GM18507 (cell line): ENCODE measurements at places on chromosomes 7 and 10.

DNA sequence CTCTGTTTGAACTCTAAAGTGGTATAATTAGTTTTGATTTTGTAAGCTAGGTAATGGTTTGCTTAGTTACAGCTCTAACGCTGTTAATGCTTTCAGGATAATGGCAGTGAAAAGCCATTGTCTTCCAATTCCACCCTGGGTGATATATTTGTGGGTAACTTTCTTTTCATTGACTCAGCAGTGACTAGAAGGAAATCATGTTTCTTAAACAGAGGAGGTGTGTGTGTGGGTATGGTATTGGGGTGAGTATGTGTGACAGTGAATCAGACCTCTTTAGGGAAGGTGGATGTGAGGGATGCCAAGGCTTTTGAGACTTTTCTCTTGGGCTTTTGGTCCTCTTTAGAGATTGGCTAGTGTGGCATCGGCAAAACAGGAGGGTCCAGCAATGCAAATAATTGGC, 13.6 kb downstream of the ENTPD7 start:
- no peak for DNase-seq

- no peak for DNase-seq
These were observed 6.5 kb downstream of the SAMD8 start for GRCh38 chr10:75117995-75118394.

GRCh38 chr7:148723846-148724245, 25.1 kb downstream of the CUL1 start:
- no peak for DNase-seq

- no peak for DNase-seq
These were observed 74.6 kb upstream of the STRIP2 start for GRCh38 chr7:129359638-129360037.

DNA sequence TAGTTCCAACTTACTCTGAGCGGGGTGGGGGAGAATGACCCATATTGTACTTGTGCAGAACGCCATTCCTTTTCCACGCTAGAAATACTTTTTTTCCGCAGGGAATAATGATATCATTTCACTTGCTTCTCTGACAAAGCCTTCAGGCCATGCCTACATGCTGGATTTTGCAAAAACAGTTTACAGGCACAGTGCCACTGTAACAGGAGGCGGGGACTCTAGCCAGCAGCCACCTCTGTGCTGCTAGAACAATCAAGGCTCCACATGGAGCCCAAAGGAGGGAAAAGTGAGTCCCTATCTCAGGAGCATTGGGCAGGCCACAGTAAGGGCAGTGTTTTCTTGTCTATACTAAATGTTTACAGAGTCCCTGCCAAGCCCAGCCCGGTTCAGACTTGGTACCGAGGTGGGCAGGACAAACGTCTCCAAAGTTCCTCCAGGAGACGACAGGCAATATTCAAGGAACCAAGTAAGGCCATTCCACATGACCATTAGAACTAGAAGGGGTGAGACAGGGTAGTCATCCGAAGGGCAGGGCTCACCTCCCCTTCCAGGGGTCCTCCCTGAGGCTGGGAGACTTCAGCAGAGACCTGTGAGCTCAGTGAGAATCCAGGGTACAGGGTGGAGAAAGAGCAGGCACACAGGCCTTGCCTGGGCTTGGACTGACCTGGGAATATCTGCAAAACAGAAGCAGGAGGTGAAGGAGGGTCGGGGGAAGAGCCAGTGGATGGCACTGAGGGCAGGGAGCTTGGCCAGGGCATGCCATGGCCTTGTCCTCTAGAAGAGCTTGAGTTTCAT, 90.9 kb upstream of the NPS start:
- no peak for DNase-seq

DNA sequence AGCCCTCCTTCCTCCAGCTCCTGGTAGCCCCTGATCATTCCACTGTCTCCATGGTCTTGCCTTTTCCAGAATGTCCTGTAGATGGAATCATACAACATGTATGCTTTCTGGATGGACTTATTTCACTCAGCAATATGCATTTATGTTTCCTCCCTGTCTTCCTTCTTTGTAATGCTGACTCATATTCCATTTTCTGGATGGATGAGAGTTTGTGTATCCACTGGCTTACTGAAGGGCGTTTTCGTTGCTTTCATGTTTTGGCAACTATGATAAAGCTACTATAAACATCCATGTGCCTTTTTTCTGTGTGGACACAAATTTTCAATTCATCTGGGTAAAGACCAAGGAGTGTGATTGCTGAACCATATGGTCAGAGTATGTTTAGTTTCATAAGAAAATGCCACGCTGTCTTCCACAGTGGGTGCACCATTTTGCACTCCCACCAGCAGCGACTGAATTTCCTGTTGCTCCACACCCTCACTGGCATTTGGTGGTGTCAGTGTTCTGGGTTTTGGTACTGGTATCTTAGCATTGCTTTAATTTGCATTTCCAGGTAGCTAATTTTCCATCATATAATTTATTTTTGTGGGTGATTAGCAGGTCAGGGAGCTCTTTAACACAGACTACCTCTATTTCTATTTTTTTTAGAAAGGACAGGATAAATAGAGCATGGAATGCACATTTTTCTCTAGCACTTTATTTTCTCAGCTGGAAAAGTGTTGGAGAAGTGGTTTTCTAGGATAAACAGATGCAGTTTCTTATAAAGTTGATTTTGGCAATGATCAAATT, 252.2 kb downstream of the WDR37 start:
- no peak for DNase-seq

GRCh38 chr7:43113622-43114457, 1.4 kb downstream of the HECW1 start:
- no peak for DNase-seq

DNA sequence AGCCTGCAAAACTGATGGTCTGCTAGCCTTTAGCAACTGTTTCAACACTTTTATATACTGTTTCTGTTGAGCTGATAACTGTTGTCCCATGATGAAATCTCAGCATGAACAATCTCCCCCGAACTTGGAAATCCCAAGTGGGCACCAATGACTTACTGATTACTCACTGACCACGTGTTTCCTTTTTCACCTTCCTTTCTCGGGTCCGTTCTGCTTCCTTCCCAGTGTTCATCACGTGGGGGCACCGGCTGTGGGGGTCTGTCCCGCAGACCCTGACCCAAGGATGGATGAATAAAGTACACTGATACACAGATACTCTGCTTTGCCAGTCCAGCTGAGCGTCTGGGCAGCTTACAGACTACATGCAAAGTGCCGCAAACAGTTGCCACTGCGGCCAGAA, 39.0 kb upstream of the RASGEF1A start:
- no peak for DNase-seq

- DNase-seq: no peak
These were observed 27.2 kb downstream of the INSIG1 start for GRCh38 chr7:155324918-155325235.

- no peak for DNase-seq
These were observed 342.5 kb downstream of the PTEN start for GRCh38 chr10:88205842-88206446.

GRCh38 chr10:67663449-67664087, 32.4 kb downstream of the CTNNA3 start:
- DNase-seq: no peak

DNA sequence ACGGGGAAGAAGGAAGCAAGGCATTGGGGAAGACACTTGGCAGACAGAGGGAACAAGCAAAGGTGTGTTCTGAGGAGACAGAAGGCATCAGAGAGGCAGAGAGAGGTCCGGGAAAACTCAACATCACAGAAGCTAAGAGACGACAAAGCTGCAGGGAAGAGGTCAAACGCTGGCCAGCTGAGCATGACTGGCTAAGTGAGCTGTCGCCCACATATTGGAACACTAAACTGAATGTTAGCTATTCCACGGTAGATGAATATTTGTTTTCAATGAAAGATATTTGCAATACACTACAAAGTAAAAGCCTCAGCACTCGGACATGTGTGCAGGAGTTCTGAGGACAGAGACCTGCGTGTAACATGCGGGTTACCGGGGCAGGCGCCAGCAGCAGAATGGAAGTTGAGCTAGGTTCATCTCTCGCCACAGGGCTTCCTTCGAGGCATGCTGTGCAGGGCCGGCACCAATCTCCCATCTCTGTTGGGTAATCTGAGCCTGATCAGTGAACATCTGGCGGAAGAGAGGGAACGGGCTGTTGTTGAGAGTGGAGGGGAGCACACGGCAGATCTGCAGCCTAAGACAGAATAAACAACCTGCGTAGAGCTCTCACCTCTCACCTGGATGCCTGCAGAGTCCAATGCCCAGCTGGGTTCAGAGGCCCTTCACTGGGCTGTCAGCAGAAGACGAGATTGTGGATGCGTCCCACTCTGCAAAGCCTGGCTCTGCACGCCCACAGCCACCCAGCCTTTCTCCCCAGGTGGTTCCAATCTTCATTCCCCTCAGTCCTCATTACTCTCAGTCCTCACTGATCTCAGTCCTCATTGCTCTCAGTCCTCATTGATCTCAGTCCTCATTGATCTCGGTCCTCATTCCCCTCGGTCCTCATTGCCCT, 35.9 kb downstream of the INSIG1 start:
- DNase-seq: no peak

- DNase-seq: no peak
These were observed 221.0 kb upstream of the KLF14 start for GRCh38 chr7:130954918-130955564.

DNA sequence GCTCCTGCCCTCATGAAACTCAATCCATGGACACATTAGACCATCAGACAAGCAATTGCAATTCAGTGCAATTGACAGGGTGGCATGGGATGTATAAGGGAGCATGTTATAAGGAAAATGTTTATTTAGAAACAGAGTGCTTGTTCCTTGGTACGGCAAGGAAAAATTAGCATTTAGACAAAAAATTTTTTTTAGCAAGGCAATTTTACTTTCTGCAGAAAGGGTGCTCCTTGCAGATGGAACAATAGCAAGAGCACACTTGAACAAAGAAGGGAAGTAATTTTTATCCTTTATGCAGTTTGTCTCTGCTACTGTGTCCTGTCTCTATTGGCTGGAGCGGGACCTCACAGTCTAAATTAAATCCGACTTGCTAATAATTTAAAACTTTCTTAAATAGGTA, 6.2 kb upstream of the BAG3 start:
- no peak for DNase-seq

DNA sequence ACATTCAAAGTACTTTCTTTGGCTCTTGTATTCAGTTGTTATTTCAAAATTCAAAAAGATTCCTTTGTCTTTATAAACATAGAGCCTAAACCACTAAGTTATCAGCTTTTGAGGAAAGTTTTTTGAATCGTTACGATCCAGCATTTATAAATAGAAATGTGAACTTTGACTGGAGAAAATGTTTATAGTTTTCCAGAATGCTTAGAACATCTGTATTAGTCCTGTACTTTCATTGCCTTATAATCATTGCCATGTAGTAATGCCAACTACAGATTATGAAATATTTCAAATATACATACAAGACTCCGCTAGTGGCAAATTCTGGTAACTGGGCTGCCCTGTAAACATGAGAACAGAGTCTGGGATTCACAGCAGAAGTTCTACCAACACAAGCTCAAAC, 191.3 kb upstream of the PRKCQ start:
- no peak for DNase-seq

GRCh38 chr10:56622335-56622973, 261.4 kb upstream of the ZWINT start:
- no peak for DNase-seq

DNA sequence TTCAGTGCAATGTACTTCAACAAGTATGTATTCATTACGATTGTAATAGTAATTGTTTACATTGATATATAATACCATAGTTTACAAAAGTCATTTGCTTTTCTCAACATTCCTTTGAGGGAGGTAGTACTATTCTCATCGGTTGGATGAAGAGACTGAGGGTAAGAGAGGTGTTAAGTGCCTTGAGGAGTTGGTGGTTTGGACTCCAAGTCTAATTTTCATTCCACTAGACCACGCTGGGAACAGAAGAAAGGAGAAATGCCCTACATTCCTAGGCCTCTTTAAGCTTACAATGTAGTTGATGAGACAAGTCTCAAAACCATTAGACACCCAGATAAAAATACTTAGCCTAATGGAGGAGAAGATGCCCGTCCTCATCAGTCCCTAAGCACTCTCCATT, 28.6 kb downstream of the CDK1 start:
- DNase-seq: no peak

GRCh38 chr7:140348161-140348849, 50.0 kb downstream of the SLC37A3 start:
- DNase-seq: no peak

- no peak for DNase-seq
These were observed 103.6 kb upstream of the FAM171A1 start for GRCh38 chr10:15474671-15475070.

DNA sequence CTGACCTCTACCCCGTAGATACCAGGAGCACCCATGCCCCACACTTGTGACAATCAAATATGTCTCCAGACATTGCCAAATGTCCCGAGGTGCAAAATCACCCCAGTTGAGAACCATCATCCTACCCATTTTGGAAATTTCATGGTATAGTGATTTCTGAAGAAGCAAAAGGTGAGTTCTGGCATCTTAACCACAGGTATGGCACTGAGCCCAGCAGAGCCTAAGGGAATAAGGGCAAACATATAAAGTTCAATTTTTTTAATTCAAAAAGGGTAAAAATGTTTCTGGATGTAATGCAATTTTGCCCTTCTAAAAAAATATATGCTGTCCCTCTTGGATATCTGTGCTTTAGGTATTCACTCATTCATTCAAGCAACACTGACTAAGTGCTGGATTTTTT, 30.5 kb upstream of the CPXM2 start:
- DNase-seq: no peak

GRCh38 chr7:81449105-81449504, 320.7 kb downstream of the HGF start:
- no peak for DNase-seq

DNA sequence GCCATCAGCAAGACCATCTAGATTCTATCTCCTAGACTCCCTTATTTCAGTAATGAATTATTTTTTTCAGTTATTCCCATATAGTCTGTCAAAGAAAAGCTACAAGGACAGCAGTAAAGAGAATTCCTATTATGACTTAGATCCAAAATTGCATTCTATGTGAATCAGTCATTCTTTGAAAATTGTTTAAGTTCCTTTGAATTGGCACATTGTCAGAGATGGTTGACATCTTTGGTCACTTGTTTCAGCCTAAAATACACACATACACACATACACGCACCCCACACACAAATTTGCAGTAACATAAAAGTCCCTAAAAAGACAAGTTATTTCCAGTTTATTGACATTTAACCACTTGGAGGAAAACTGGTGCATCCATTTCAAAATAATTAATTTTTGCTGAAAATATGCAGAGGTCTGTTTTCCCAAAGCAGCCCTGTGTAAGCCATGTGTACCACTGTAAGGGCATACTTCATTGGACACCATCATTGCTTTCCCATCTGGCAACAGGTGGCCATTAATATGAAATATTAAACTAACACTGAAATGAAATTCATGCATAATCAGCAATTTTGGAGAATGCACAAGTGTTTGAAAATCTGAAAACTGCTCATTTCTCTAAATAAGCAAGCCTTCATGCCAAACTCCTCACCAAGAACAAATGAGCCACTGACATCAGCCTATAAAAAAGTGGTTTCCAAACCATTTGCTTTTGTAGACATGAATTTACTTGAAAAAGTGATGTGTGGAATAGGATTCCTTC, 121.7 kb upstream of the COL1A2 start:
- DNase-seq: no peak

- no peak for DNase-seq
These were observed 150.4 kb downstream of the CXCL12 start for GRCh38 chr10:44234483-44234875.
